ENCODE measurements at places on chromosomes 11 and 22.

- DNase-seq, result no peak
These were observed 7.4 kb downstream of the APOBEC3D start for GRCh38 chr22:39028281-39028680.

DNA sequence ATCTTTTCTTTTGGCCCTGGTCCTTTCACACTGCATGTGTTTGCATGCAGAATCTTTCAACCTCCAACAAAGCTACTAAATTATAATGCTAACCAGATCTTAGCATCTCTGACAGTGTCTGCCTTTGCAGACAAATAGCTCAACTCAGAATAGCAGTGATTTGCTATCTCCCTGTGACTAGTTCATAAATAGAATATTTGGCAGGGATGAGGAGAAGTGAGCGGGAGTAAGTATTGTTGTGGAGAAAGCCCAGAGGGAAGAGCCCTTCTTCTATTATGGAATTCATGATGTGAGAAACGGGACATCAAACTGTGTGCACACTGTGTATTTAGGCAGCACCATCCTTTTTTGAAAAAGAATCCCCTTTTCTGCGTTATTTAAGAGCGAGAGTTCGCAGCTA lies 288.0 kb upstream of the CHORDC1 start:
- no peak for DNase-seq

- no peak for DNase-seq
These were observed 11.0 kb downstream of the OR52K1 start for GRCh38 chr11:4493480-4493818.

DNA sequence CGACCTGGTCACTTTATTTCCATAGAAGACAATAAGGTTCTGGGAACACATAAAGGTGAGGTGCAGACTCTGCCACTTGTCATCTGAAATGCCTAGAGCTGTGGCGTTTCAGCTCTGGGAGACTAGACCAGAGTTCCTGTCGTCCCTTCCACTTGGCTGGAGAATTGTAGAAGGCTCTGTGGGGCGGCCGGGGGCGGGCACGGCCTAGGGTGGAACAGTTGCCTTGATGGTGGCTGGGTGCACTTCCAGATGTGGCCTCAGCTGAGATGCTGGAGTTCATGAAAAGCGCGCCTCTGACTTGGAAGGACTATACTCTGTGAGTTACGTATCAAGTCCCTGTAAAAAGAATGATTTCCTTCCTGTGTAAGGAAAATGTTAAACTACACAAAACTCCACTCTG lies 16.8 kb downstream of the TRMU start:
- no peak for DNase-seq

GRCh38 chr11:12862696-12863469 lies 146.2 kb upstream of the RASSF10 start:
- DNase-seq, result no peak

DNA sequence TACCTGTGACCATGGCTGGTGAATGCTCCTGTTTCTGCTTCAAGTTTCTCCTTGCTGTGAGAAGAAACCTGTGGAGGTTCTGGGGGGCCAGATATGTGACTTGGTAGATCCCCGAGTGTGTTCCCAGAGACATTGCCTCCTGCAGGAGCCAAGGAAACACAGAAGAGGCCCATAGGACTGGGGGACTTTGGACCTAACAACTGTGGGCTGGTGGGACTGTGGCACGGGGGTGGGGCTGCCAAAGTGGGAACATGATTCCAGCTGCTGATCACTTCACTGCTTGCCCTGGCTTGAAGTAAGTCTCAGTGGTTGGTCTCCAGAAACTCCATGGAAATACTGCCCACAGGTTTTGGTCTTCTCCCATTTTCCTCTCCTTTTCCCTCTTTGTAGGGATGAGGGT lies 4.1 kb upstream of the NR1H3 start:
- no peak for DNase-seq

DNA sequence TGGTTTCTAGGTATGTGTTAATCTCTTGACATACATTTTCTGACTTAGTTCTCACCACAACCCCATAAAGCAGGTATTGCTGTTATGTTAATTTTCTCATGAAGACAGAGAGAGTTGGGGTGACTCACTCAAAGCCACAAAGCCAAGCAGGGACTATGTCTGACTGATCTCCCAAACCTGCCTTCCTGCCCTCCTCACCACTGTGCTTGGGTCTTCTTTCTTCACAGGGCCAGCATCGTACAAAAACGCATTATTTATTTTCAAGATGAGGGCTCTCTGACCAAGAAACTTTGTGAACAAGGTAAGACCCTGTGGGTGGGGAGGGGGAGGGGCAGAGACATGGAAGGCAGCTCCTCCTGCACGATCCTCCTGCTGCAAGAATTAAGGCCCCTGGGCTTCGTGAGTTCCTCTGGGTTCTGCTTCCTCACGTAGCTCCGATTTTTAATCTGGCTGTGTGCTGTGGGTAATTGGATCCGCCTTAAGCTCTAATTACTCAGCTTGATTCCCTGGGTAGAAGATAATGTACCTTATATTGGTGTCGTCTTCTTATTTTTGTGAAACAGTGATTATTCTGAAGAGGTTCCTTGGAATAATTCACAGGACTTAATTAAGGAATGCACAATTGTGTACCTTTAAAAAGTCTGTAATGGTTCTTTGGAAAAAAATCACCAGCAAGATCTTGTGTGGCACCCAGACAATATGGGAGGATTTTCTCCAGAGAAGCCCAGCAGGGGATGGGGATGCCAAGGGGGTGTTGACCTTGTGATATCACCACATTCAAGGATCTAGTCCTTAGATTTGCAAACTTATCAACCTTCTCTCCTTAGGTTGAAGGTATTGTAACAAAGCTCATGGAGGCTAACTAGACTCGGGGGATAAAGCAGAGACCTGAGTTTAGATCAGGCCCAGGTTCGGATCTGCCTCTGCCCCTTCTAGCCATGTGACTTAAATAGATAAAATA lies 112.9 kb downstream of the SPON1 start:
- no peak for DNase-seq

- no peak for DNase-seq
These were observed 9.4 kb downstream of the IGSF9B start for GRCh38 chr11:133947321-133947756.

DNA sequence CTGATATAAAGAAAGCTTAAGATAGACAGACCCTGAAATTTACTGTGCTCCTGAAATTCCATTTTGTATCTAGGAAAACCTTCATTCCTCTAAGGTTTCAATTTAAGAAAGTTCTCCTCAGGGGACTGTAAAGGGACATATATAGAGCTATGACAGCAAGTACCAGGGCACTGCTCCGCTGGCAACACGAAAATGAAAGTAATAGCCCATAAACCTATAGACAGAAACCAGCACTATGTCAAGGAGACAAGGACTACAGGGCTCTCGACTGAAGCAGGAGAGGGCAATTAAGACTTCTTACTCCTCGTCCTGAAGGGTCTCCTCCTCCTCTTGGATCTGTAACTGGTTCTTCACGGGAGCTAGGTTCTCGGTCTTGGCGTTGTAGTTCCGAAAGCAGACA lies 6.9 kb downstream of the FEZ1 start:
- DNase-seq, result no peak

- no peak for DNase-seq
These were observed 5.8 kb upstream of the LRP5 start for GRCh38 chr11:68306636-68307035.

DNA sequence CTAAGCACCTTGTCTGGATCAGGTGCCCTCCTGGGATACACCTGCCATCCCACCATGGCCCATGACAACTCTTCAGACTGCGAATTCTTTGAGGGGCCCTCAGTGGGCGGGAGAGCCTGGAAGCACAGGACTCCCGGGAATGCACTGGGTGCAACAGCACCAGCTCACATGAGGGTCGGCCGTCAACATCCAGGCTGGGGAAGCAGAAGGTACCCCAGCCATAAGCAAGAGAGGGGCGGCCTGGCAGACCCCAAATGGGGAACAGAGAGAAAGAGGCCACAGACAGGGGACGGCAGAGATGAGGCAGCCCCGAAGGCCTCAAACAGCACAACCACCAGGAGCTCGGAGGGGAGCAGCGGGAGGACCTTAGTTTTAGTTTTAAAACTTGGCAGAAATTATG lies 94.4 kb downstream of the PHF21B start:
- no peak for DNase-seq

- DNase-seq, result no peak
These were observed 139.1 kb downstream of the SLC17A6 start for GRCh38 chr11:22477312-22477711.

GRCh38 chr11:70233511-70233934 lies 30.4 kb downstream of the FADD start:
- DNase-seq, result no peak

GRCh38 chr11:33072465-33072864 lies 33.1 kb downstream of the TCP11L1 start:
- no peak for DNase-seq

DNA sequence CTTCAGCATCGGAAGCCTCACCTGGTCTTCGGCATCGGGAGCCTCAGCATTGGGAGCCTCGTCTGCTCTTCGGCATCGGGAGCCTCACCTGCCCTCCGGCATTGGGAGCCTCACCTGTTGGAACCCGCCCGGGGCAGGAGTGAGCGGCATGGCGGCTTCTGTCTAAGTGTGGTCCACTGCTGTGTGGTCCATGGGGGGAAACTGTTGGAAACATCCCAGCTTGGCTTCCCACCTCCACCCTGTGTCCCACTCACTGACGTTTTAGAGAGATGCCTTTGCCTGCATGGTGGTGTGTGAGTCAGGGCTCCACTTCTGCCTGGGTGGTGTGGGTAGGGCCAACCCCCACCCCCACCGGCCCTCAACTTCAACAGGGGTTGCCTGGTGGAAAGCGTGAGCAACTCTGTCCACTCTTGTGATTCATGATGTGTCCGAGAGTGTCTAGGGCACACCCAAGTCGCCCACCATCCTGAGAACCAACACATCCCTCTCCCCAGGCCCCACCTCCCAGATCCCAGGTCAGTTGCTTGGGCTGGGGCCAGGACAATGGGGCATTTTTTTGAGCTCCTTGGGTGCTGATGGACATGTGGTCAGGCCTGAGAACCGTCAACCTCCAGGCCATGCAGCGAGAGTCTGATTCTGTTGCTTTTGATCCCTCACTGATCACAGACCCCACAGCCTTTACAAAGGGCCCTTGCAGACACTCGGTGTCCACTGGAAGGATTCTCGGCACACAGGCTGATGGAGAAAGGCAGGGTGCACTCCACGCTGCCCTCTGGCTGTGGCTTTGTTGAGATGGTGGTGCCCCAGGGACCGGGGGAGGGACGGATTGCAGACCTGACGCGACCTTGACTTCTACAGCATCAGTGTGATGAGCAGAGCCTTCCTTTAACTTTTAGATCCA lies 406.7 kb downstream of the TBC1D22A start:
- no peak for DNase-seq

GRCh38 chr22:32233091-32233490 lies 22.1 kb downstream of the SLC5A4 start:
- DNase-seq, result no peak

- DNase-seq, result no peak
These were observed 10.5 kb downstream of the MCAM start for GRCh38 chr11:119306373-119306890.

GRCh38 chr11:6025056-6025455 lies 5.5 kb downstream of the OR56A1 start:
- DNase-seq, result no peak

DNA sequence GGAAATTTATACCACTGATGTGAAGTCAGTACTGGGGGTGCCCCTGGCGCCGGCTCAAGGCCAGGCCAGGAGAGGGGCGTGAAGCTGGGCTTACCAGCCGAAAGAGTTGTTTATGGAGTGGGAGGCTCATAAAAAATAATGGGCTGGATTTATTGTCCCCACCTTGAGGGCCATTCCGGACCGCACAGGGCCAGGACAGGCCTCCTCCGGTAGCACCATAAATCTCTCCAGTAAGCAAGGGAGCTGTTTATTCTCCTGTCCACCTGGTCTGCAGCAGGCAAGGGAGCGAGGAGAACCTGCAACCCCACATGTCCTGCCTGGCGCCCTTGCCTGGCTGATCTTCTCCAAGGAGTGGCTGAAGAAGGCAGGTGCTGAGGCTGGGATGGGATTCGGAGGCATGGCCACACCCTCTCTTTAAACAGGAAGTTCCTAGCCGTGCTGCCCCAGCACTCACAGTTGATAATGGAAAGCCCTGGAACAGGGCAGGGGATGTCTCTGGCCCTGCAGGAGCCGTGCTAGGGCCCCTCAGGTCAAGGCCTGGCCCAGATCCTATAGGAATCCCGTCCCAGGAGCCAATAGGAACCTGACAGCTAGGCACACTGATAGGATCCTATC lies 65.1 kb downstream of the SCUBE1 start:
- DNase-seq, result no peak

GRCh38 chr11:57773026-57773598 lies 11.5 kb downstream of the CTNND1 start:
- no peak for DNase-seq

DNA sequence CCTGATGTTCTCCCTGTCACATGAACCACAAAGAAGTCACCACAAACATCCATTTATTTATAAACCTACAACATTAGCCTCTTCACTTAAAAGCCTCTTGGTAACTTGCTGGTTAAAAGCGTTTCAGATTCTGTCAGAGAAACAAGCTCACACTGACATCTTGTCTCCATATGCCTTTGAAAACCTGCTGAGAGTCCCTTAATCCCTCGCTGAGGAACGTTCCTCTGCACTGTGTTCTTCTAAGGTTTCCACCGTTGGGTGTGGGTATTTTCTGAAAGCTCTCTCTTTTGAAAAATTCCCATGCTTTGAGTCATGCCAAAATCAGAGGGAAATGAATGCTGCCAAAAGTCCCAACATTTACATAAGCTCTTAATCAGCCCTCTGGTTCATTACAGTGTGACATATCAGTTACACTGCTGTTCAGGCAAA lies 149.8 kb downstream of the CCDC34 start:
- no peak for DNase-seq

DNA sequence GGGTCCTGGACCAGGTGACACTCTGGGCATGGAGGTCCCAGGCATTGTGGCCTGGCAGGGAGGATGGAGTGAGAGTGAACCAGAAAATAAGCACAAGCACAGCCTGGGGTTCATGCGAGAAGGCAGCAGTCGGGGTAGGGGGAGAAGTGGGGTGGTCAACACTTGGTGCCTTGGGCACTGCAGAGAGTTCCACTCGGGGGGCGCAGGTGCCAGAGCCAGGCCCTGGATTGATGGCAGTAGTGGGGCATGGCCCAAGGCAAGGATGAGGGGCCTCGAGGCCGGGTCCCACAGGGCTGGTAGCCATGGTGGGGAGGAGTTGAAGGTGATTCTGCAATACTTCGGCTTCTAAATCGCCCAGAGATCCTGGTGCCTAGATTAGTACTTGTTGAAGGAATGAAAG lies 372.9 kb downstream of the TBC1D22A start:
- DNase-seq, result no peak

DNA sequence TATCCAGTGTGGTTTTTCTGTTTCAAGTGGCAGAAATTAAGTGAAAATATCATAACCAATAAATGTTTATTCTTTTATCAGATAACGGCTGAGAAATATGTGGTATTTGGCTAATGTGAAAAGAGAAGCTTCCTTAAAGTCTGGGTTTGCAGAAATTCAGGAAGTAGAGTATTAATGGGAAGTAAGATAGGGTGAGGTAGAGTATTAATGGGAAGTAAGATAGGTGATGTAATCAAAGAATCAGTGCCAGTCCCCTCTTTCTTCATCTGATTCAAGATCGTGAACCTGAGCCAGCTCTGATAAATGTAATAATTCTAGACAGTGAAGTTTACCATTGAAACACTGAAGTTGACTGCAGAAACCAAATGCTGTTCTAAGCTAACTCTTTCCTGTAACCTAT lies 30.9 kb downstream of the TRPC6 start:
- DNase-seq, result no peak

All from cortex of kidney (tissue), 1 donor.